Central memory CD4-positive, alpha-beta T cell (primary cell): ENCODE measurements at places on chromosomes 6 and 20.

- DNase-seq, result no peak
Measured at GRCh38 chr6:147170269-147170668, 33.9 kb upstream of the STXBP5 start.

GRCh38 chr20:11155156-11155756 lies 481.5 kb upstream of the JAG1 start:
- no peak for DNase-seq

DNA sequence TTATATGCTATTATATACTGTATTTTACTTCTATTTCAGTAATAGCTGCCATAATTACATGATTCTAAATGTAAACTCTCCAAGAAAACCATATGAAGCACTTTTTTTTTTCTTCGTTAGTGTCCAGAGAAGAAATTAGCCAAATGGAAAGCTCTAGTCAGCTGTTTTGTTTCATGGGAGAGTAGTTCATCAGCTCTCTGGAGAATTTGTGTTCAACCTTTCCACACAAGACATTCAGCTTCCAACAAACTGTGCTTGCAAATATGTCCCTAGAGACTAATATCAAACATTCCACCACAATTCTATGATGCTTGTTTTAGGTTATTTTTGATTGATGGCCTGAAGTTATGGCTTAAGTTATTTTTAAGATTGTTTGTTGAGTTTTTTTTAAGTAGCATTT lies 19.5 kb downstream of the FHL5 start:
- no peak for DNase-seq

- DNase-seq, result no peak
Measured at GRCh38 chr6:1363729-1364572, 25.4 kb upstream of the FOXF2 start.

DNA sequence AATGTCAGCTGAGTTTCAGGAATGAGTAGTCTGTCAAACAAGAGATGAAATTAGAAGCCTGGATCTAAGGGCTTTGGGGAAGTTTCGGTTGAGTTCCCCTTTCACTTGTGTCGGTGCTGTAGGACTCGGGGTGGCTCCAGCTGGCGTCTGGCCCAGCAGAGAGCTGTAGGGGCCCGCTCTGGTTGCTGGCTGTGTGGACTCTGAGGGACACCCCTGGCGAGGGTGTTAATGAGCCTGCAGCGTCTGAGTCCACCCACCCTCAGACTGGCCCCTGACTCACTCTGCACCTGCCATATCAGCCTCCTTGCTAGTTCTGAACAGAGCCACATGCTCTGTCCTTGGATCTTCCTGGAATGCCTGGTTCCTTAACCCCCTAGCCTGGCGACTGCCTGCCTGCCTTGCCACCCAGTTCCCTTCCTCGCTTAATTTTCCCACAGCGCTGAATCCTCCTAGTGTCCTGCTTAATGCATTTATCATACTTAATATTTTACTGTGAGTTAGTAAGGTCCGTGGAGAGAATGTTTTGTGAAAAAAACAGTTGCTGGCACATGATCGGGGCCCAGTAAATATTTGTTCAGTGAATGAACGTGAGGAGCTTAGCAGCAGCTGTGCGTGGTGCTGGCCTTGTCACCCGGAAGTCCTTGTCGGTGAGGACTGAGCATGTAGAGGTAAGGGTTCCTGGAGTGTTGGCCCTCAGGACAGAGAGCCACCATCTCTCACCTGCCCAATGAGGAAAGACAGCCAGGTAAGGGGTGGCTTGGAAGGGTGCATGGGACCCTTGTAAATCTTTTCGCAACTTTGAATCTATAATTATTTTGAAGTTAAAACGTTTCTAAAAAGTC lies 1.6 kb downstream of the DNAJC5 start:
- no peak for DNase-seq

GRCh38 chr6:99607416-99608036 lies 893 bp downstream of the PRDM13 start:
- DNase-seq, result no peak
